ENCODE measurements at places on chromosomes 1 and 21.

DNA sequence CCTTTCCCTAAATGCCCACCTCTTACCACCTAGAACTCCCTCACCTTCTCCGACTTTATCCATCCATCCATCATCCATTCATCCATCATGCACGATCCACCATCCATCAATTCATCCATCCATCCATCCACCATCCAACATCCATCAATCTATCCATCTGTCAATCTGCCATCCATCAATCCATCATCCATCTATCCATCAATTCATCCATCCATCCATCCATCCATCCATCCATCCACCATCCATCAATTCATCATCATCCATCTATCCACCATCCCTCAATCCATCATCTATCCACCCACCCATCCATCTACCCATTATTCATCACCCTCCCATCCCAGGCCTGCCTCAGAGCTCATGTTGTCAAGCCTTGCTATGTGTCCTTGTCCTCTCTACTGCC is 34.5 kb downstream of the WNT3A start:
- DNase-seq = no peak
- no peaks in the 10 kb centered on the region for H3K4me1 ChIP-seq
- H3K36me3 ChIP-seq = no peaks in the 10 kb centered on the region
- no peak overlapping the region for H3K4me3 ChIP-seq
- H3K27ac ChIP-seq = no peak overlapping the region

DNA sequence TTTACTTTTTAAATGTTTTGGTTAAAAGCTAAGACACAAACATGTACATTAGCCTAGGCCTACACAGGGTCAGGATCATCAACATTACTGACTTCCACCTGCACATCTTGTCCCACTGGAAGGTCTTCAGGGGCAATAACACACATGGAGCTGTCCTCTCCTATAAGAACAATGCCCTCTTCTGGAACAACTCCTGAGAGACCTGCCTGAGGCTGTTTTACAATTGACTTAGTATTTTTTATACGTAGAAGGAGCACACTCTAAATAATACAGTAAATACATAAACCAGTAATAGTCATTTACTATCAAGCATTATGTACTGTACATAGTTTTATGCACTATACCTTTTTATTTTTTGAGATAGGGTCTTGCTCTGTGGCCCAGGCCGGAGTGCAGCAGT is 14.1 kb upstream of the MOB3C start:
- no peaks in the 10 kb centered on the region for H3K27me3 ChIP-seq
- H3K4me1 ChIP-seq = no peaks in the 10 kb centered on the region
- H3K36me3 ChIP-seq = peaks cover 19% of the 10 kb centered on the region
- no peak overlapping the region for H3K27ac ChIP-seq

- DNase-seq = no peak
- no peaks in the 10 kb centered on the region for H3K4me1 ChIP-seq
- no peaks in the 10 kb centered on the region for H3K27me3 ChIP-seq
- H3K4me3 ChIP-seq = no peak overlapping the region
Observed at GRCh38 chr1:242454262-242455051, 70.0 kb downstream of the PLD5 start.

DNA sequence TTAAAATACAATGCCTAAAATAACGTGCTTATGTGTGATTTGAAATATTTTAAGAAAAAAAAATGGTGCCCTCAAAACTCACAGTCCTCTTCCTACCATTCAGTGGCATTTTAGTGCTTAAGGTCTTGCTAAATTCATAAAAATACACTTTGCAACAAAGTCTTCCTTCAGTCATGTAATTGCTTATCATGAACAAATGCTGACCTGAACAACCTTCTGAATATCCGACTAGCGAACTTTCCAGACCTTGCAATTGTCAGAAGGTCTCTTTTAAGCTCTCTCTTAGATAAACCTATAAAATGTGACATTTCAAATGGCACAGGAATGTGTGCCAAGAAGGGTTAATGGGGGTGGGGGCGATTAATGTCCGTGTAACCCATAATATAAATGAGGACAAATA is 858 bp downstream of the BRINP3 start:
- H3K36me3 ChIP-seq = no peaks in the 10 kb centered on the region
- no peak overlapping the region for H3K4me3 ChIP-seq
- H3K4me1 ChIP-seq = no peaks in the 10 kb centered on the region
- no peak for DNase-seq
- no peaks in the 10 kb centered on the region for H3K27me3 ChIP-seq

DNA sequence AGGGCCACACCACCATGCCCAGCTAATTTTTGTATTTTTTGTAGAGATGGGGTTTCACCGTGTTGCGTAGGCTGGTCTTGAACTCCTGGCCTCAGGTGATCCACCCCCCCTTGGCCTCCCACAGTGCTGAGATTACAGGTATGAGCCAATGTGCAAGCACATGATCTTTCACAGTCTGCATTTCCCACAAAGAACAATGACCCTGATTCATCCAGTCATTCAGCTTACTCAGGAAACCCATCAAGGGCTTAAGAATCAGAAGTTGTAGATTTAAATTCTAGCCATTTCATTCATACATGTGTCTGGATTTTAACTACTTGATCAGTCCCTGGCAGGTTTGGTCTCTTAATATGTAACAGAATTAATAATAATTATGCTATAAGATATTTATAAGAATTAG is 2065.7 kb downstream of the MRPL39 start:
- no peaks in the 10 kb centered on the region for H3K27me3 ChIP-seq
- H3K36me3 ChIP-seq = no peaks in the 10 kb centered on the region
- DNase-seq = no peak
- H3K27ac ChIP-seq = no peak overlapping the region
- H3K4me1 ChIP-seq = no peaks in the 10 kb centered on the region

DNA sequence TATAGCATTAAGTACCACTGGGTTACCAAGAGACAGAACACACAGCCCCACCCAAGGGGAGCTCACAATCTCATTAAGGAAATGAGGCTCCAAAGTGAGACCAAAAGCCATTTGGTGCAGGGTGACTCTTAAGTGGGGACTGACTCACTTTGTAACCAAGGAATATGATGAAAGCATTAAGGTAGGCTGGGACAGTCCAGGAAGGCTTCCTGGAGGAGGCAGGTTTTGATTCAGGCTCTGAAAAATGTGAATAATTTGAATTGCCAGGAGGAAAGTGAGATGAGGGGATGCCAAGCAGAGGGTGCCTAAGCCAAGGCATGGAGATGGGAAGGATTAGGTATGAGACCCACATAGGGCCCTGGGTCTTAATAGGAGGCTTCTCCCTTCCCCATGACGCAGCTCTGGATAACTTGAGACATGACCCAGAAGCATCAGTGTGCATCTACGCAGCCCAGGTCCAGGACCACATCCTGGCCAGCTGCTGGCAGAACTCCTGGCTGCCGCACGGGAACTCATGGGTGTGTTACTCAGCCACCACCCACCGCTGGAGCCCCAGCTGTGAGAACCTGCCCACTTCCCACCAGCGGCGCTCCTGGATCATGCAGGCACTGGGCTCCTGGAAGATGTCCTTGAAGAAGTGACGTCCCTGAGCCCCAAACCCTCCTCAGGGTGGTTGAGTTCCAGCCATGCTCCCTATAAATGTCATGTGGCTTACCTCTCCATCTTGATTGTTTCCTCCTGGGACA is 5.9 kb upstream of the TTC4 start:
- H3K27ac ChIP-seq = no peak overlapping the region
- no peaks in the 10 kb centered on the region for H3K27me3 ChIP-seq
- no peak overlapping the region for H3K4me3 ChIP-seq
- no peak for DNase-seq
- no peaks in the 10 kb centered on the region for H3K36me3 ChIP-seq

- no peaks in the 10 kb centered on the region for H3K4me1 ChIP-seq
- H3K4me3 ChIP-seq = no peak overlapping the region
- DNase-seq = no peak
- no peaks in the 10 kb centered on the region for H3K27me3 ChIP-seq
- H3K27ac ChIP-seq = no peak overlapping the region
Observed at GRCh38 chr1:33972676-33973395, 109.0 kb downstream of the HMGB4 start.

DNA sequence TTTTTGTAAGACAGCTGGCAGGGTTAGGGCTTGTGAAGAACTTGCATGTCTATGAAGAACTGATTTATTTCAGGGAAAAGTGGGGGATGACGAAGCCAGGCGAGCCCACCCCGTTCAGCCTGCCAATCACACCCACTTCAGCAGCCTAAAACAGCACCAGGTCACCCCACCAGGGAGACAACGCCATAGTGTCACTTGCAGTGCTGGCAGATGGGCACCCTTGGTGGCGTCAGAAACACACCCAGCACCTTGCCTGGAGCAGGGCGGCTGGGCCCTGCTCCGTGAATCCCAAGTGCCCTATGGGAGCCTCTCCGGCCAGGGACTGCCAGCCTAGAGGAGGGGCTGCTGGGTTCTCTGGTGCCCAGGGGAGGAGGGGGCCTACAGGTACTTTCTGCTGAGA is 5.0 kb upstream of the NADK start:
- H3K27ac ChIP-seq = no peak overlapping the region
- no peaks in the 10 kb centered on the region for H3K27me3 ChIP-seq
- no peak for DNase-seq
- H3K36me3 ChIP-seq = no peaks in the 10 kb centered on the region
- no peak overlapping the region for H3K4me3 ChIP-seq

- no peaks in the 10 kb centered on the region for H3K4me1 ChIP-seq
- H3K4me3 ChIP-seq = no peak overlapping the region
- no peaks in the 10 kb centered on the region for H3K27me3 ChIP-seq
- no peak for DNase-seq
- H3K27ac ChIP-seq = no peak overlapping the region
Observed at GRCh38 chr1:203744075-203744972, 20.7 kb upstream of the LAX1 start.

DNA sequence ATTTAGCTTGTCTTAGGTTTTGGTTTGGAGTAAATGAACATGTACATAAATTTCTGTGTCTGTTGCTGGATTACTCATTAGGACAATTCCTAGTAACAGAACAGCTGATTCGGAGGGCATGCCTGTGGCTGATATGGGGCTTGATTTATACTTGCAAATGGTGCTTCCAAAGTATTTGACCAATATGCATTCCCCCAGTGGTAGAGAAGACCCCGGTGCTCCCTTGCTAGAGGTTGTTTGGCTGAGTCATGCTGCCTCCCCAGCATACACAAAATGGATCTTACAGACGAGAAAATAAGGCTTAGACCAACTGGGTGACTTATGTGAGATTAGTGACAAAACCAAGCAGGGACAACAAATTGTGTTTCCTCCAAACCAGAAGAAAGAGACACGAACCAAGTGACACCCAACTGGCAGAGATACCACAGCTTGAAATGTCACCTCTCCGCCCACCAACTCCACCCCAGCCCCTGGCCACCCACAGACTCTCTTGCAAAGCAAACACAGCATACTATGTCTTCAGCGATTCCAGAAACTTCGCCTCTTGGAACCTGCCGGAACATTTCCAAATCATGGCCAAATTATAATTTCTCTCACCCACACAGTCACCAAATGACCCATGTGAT is 75.9 kb upstream of the ETS2 start:
- H3K27me3 ChIP-seq = no peaks in the 10 kb centered on the region
- no peak overlapping the region for H3K4me3 ChIP-seq
- H3K4me1 ChIP-seq = no peaks in the 10 kb centered on the region
- DNase-seq = no peak
- H3K36me3 ChIP-seq = no peaks in the 10 kb centered on the region
- H3K27ac ChIP-seq = no peak overlapping the region

DNA sequence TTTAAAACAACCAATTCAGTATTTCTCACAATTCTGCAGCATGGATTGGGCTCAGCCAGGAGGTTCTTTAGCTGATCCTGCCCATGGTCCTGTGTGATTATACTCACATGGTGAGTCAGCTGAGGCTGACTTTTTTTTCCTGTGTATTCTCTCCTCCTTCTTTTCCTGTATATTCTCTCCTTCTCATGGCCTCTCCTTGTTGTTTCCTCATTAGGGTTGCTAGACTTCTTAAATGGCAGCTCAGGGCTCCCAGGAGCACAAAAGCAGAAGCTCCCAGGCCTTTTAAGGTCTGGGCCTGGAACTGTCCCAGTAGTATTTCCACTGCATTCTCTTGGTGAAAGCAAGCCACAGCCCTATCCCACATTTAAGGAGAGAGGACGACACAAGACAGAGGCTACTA is 26.8 kb downstream of the VANGL1 start:
- no peaks in the 10 kb centered on the region for H3K36me3 ChIP-seq
- no peak overlapping the region for H3K4me3 ChIP-seq
- no peaks in the 10 kb centered on the region for H3K4me1 ChIP-seq
- H3K27me3 ChIP-seq = no peaks in the 10 kb centered on the region

- H3K36me3 ChIP-seq = no peaks in the 10 kb centered on the region
- H3K4me3 ChIP-seq = no peak overlapping the region
- H3K27ac ChIP-seq = no peak overlapping the region
- no peaks in the 10 kb centered on the region for H3K4me1 ChIP-seq
- no peaks in the 10 kb centered on the region for H3K27me3 ChIP-seq
Observed at GRCh38 chr21:42733037-42733627, 79.7 kb downstream of the PDE9A start.

DNA sequence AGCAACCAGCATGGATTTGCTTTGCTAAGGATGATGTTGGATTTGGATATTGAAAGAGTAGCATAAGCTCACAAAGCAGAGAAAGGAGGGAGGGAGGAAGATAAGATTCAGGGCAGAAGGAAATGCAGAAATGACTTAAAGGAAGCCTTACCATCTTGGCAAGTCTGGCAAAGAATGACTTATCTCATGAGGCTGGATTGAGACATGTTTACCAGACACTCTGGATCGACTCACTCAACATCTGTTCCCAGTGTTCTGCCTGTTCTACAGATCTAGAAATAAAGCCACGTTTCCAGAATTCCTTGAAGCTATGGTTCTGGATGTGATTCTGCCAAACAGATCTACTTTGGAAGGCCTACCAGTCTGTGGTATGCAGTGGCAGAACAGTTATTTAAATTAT is 38.8 kb upstream of the CTBS start:
- no peak for DNase-seq
- H3K4me1 ChIP-seq = no peaks in the 10 kb centered on the region
- H3K27me3 ChIP-seq = no peaks in the 10 kb centered on the region
- no peak overlapping the region for H3K27ac ChIP-seq
- H3K36me3 ChIP-seq = no peaks in the 10 kb centered on the region

DNA sequence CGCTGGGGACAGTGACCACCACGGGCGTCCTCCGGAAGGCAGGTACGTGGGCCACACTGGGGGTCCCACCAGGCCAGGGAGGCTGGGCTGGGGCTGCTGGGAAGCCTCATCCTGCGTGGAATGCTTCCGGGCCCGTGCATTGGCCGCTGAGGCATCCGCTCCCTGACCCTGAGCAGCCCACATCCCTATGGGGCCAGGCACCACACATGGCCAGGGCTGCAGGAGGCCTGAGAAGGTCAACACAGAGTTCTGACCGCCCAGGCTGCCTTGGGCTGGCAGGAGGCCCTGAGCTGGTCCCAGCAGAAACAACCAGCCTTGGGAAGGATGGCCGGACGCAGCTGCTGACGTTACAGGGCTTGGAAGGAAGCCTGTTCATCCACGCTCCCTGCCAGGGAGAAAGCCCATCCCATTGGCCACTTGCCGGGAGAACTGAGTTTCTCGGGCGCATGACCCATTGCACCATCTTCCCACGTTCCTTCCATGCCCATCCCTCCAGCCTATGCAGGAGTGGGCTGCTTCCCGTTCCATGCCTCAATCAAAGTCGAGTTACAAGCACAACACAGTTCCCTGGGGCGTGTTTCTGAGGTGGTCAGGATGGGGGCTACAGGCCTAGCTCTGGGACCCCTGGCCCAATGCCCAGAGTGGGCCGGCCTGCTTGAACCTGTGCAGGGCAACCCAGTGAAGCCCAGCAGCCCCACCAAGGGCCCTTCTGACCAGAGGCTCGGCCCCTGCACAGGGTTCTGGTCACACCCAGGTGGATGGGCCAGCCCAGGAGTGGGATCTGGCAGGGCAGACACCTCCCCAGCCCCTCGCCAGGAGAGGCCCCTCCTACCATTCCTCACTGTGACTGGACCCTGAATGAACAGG is 31.7 kb downstream of the TRIM11 start:
- no peak overlapping the region for H3K27ac ChIP-seq
- H3K4me1 ChIP-seq = no peaks in the 10 kb centered on the region
- H3K27me3 ChIP-seq = no peaks in the 10 kb centered on the region
- H3K4me3 ChIP-seq = no peak overlapping the region
- H3K36me3 ChIP-seq = no peaks in the 10 kb centered on the region

Data from aorta (tissue), 5 donors.